Stimulated activated naive CD8-positive, alpha-beta T cell treated with anti-CD3 and anti-CD28 coated beads, Interleukin-15, Interleukin-2, amounts not matched to agents 100 U/mL and 50 U/mL, for 24 hours (primary cell): ENCODE measurements at places on chromosomes 3 and 15.

GRCh38 chr3:159829539-159830227 lies 159.0 kb upstream of the IL12A start:
- DNase-seq, result no peak

DNA sequence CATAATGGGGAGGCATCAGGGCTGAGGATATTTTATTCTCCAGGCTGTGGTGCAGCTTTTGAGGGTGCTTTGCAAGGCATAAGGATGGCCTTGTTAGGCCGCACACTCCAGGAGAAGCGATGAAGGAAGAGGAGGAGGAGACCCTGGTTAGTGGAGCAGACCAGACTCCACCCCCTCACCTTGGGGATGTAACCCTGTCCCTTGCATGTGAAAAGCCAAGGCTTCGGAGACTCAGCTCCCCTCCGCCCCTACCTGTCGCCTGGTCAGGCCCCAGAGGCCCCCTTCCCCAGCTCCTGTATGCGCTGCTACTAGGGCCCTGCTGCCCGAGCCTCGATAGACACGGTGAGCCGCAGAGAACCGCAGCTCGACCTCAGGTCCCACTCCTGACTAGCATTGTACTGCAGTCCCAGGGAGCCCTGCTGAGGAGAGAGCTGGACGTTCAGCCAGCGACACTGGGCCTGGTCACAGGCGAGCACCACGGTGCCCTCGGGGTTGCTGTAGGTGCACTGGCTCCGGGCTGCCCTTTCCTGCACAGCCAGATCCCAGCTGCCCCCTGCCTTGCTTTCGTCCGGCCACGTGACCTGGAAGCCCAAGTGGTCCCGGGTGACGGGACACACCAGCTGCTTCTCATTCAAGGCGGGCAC lies 10.2 kb downstream of the CPN2 start:
- DNase-seq, result no peak

- peak; percentile 29 for DNase-seq
Observed at GRCh38 chr15:101489237-101489598, 289 bp downstream of the PCSK6 start.

GRCh38 chr3:64612916-64613526 lies 74.8 kb downstream of the ADAMTS9 start:
- no peak for DNase-seq

DNA sequence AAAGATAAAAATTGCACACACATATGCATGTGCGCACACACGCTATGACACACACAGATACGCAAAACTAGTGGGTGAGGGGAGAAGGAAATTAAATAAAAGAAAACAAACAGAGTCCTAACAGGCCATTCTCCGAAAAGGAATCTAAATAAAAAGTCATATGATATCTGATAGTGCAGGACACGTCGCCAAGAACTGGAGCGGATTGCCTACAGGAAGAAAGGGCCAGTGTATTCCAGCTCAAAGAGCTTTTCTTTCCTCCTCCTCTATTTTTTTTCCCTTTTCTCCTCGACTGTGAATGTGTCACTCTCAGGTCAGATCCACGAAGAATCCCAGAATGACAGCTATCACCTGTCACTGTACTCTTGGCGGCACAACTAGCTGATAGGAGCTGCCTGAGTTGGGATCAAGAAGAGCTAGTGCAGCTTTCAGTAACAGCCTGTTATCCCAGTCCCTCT lies 157.8 kb downstream of the TIGIT start:
- no peak for DNase-seq

- no peak for DNase-seq
Observed at GRCh38 chr3:12143949-12144504, 14.7 kb downstream of the TIMP4 start.

GRCh38 chr3:84820126-84820525 lies 138.7 kb upstream of the CADM2 start:
- no peak for DNase-seq

- no peak for DNase-seq
Observed at GRCh38 chr15:45762726-45763125, 127.9 kb downstream of the SQOR start.

DNA sequence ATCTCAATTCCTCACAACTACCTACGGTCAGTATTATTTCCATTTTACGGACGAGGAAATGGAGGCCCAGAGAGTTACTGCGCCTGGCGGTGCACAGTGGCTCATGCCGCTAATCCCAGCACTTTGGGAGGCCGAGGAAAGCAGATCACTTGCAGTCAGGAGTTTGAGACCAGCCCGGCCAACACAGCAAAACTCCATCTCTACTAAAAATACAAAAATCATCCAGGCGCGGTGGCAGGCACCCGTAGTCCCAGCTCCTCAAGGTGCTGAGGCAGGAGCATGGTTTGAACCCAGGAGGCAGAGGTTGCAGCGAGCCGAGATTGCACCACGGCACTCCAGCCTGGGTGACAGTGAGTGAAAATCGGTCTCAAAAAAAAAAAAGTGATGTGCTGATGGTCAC lies 187.3 kb downstream of the XXYLT1 start:
- no peak for DNase-seq

DNA sequence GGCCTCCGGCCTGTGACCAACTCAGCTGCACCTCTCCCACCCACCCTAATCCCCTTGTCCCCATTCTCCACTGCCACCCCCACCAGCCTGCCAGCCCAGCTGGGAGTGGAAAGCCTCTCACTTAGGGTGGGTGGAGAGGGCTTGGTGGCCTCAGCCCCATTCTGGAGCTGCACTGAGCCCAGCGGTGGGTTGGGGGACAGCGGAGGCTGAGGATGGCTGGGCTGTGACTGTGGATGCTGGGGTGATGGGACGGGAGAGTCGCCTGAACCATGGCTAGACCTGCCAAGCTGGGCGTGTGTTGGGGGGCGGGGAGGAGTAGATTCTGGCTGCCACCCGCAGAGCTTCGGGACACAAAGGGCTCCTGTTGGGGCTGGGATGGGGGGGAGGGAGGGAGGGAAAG lies 1.8 kb downstream of the CLCN2 start:
- no peak for DNase-seq

DNA sequence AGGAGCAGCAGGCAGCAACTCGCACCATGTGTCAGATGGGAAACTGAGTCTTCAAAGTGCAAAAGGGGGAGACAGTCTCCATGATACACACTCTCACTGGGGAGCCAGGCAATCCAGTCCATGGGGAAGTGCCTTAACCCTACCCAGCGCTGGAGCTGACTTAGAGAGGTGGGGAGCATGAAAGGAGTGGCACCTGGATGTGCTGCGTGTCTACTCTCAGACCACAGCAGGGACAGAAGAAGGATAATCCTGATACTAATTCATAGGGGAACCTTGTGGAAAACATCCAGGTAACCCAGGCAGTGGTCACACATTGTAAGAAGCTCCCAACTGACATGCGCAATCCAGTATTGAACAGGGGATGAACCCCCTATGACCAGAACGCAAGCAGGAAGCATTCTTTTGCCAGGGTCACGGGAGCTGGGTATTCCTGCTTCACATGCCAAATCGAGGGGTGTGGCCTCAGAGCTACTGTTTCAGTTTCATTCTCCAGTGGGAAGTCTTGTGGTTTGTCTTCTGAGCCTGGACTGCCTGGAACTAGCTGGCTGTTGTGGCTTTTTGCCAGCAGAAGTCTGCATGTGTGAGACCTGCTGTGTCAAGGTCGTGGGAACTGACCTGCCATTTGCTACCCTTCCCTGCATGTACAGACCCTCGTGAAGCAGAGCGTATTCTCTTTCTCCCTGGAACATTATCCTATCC lies 367.6 kb upstream of the NDN start:
- DNase-seq, result no peak

DNA sequence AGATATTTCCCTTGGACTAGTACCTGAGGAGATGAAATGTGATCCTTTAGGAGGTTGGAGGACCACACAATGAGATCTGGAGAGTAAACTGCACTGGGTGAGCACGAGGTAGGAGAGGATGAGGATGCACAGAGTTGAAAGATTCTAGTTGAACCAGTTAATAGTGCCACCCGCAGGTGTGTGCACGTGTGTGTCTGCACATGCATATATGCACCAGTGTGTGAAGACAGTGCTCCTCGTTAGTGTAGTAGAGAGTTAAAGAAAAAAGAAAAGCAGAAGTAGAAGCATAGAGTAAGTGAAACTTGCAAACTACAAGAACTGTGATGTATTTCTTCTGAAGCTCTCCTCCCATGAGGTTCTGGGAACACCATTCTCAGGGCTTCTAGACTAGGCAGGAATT lies 8.4 kb downstream of the MED12L start:
- no peak for DNase-seq

DNA sequence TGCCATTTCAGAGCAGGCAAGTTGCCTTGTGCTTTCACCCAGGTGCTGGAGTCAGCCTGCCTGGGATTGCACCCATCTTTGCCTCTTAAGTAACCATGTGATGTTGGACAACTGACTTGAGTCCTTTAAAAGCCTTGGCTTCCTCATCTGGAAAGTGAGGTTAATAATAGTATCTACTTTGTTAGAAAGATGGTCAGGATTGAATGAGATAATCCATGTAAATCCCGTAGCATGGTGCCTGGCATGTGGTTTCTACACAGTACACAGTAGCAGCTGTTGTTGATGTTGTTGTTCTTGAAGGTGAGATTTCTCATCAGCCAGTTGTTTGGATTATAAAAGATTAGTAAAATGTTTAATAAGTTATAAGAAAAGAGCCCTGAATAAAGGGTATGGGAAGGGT lies 48.8 kb downstream of the PSMD6 start:
- no peak for DNase-seq

- DNase-seq, result no peak
Observed at GRCh38 chr15:90432253-90432652, 44.2 kb downstream of the IQGAP1 start.

- DNase-seq, result no peak
Observed at GRCh38 chr3:71734881-71735280, 9.7 kb upstream of the EIF4E3 start.
